Cardiac septum (tissue), 1 donor: ENCODE measurements at places on chromosomes 12 and 14. TPM values are rescaled to one million over a fixed set of nuclear protein-coding genes. Genes with fewer than 3 reads are reported as not detected.

- DNase-seq, result no peak
Measured at GRCh38 chr12:123771261-123771660, 9.2 kb downstream of the DNAH10 start.

- DNase-seq, result no peak
Measured at GRCh38 chr12:38159591-38160317, 156.8 kb upstream of the ALG10B start.

GRCh38 chr12:30533558-30534265 is 162.0 kb downstream of the IPO8 start:
- DNase-seq, result no peak

TMEM229B gene
- total RNA-seq, result 1.6 TPM

DNA sequence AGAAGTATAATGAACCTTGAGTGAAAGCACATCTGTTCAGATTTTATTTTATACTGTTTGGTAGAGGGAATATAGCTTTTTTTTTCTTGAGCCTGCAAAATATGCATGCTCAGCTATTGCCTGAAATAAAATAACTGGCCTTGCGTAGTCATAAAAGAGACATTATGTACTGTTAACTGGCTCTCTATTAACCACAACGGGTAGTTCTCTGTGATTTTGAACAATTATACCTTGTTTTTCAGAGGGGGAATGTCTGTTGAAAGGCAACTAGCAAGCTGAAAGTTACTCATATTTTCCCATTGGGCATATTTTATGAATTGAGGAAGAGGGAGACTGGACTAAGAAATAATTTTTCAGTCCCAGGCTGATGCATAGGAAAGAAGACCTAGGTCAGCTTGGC is 62.6 kb downstream of the FIGNL2 start:
- DNase-seq, result no peak

DNA sequence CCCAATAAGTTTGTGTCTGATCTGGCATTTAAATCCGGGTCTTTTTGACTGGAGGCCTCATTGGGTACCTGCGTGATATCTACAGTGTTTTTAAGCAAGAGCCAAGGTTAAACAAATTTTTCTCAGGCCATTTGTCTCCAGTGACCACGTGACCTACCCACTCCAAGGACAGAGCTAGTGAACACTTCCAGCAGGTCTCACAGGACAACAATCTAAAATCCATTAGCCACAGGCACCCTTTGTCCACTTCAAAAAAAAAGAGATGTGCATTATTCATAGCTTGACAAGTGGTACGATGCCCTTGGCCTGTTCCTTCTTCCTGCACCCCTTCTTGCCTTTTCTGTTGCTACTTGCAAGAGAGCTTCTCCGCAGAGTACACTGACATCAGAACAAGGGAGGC is 109.6 kb upstream of the GSC start:
- DNase-seq, result no peak

BHLHE41 gene
- total RNA-seq, result 33.3 TPM
